Ureter (tissue), 1 donor: ENCODE measurements at places on chromosomes 7 and 10. TPM values are rescaled to one million over a fixed set of nuclear protein-coding genes. Genes with fewer than 3 reads are reported as not detected.
A peak's percentile ranks its signal among the peaks of the same experiment; 100 is the strongest.

KIF20B gene
- total RNA-seq = 7.4 TPM

LRRC18 gene
- not detected for total RNA-seq

VWA2 gene
- total RNA-seq = 5.1 TPM

SPDYE16 gene
- total RNA-seq = 1.3 TPM

HOXA4 gene
- total RNA-seq = 9.4 TPM

GPR15LG gene
- 29.2 TPM for total RNA-seq

RET gene
- total RNA-seq = 0.42 TPM

GIMAP6 gene
- 26.3 TPM for total RNA-seq

HTR5A gene
- total RNA-seq = not detected

NEUROD6 gene
- not detected for total RNA-seq

FAM25G gene
- total RNA-seq = not detected

DNA sequence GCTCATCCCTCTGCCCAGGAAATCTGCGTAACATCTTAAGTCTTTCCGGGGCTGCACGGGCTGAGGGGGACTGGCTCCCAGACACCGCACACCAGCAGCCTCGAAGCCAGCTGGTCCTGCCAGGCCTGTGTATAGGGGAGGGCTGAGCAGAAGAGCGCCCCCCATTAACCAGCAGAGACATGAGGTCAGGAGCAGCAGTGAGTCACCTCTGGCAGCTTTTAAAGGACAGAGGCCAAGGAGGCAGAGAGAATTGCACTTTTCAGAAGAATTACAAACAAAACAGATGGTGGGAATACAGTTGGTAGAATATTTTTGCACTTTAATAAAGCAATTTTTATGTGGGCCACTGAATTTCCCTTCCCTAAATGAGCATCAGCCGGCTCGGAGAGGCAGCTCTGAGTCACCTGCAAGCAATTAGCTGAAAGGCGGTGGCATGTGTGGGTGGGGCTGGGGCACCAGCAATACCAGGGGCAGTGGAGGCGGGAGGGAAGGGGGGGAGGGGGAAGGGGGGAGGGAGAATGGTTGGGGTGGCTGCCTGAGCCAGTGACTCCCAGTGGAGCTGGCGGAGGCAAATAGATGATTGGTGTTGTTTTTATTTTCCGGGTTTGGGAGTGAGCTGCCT, 39.1 kb downstream of the GOLGA7B start:
- DNase-seq = no peak

DNA sequence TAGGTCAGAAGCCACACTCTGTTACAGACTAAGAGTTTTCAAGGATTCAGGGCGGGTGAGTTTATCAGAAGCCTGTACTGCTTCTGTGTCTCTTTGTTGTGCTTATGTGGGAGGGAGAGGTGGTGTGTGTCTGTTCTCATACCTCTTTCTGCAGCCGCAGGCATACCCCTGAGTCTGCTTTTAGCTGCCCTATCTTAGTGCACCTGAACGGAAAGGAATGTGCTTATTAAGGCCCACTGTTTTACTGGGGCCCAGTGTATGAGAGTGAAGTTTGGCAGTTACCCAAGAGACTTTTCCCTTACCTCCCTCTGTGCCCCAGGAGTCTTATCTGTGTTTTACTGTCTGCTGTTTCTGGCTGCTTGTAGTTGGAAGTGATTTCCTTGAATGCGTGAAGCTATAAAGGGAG, 104.3 kb downstream of the TYW1 start:
- DNase-seq = no peak

DNA sequence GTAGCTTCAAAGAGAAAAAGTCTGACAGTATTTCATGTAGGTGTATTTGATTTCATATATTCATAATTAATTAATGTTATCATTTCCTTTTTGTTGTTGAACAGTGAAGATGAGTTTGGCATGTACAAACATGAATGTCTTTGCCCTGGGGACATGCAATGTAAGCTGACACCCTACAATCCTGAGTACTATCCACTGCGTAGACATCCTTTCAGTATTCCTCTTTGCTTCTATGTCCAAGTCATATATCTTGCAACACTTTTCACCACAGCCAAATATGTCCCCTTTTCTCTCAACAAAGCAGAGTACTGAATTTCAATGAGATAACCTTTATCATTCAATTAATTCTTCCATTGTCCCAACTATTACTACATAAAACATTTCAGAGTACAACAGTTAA, 93.6 kb downstream of the GPR37 start:
- no peak for DNase-seq

- DNase-seq = no peak
Observed at GRCh38 chr10:33776419-33777070, 442.1 kb upstream of the NRP1 start.

- peak; percentile 59 for DNase-seq
Observed at GRCh38 chr10:23314835-23315239, 29.8 kb downstream of the C10orf67 start.

GRCh38 chr10:128245026-128245425, 118.8 kb upstream of the MKI67 start:
- peak; percentile 13 for DNase-seq

DNA sequence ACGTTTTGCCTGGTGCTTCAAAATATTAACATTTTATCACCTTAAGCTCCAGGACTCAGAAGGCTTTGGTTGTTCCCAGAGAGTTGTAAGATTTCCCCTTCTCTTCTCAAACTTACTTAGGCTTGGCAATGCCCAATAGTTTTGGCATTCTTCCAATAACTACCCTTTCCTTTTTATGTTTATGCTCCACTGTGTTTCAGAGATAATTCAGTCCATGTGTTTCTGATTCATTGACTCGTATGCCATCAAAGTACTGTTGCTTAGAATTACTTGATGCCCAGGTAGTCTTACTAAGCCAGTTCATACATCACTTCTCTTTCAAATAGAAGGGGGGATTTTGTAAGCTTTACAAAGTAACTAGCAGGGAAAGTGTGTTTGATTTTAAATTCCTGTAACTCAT, 66.6 kb downstream of the AGMO start:
- DNase-seq = no peak

GRCh38 chr7:84823530-84823929, 363.3 kb downstream of the SEMA3D start:
- DNase-seq = no peak

DNA sequence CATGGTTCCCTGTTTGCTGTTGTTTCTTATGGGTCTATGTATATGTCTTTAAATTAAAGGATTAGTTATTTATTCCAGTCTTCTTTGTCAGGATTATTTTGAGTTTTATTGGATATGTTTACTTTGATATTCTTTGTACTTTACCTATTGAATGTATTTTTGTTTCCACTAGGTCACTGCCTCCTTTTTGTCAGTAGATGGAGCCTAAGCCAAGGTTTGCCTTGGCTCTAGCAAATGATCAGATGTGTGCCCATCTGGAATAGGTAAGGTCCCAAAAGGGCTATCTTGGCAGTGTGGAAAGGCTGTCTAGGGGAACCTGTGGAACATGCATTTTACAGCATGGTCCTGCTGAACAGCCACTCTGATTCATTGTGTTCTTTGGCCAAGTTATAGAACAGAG, 337.3 kb upstream of the GHITM start:
- DNase-seq = no peak

GRCh38 chr10:103804871-103805270, 50.5 kb downstream of the SH3PXD2A start:
- no peak for DNase-seq

DNA sequence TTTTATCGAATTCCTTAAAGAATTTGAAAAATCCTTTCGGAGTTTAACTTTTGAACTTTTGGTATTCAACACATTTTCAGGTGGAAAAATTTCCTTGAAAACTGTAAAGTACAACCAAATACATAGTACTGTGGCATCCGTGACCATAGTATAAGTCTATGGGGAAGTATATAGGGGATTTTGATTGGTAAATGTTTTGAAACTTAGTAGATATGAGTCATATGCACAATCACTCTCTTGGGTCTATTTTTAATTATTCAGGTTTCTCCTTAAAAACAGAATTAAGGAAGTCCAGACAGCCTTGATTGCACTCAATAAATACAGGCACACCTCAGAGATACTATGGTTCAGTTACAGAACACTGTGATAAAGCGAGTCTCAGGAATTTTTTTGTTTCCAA, 64.2 kb downstream of the AVL9 start:
- no peak for DNase-seq

DNA sequence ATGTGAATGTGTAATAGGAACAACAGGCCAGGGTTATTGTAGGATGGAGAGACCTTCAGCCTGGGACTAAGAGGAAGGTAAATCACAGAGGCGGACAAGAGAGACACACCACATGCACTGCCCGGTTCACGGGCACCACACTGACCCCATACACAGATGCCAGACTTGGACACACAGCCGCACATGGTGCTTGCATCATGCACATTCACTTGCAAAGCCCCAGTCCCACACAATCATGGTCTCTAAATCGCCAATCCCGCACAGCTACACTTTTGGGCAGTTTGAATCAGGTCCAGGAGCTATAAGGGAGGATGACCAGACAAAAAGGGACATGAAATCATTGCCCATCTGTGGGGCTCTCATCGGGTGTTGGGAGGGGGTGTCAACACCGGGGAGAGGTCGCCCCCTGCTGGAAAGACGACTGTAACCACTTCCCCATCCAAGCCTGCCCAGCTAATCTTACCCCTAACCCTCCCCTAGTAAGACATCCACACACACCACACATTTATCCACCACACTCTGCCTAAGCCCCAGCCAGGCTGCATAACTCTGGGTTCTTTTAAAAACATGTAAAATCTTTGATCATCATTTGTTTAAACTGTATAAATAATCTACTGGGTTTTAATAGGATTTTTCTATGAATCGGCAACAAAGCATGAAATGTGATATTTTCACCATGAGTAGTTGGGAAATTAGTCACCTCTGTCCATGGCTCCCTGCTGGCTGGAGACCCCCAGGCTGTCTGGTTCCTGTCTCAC, 40.5 kb upstream of the SLF2 start:
- DNase-seq = no peak

GRCh38 chr7:12110425-12110824, 100.7 kb upstream of the TMEM106B start:
- no peak for DNase-seq

DNA sequence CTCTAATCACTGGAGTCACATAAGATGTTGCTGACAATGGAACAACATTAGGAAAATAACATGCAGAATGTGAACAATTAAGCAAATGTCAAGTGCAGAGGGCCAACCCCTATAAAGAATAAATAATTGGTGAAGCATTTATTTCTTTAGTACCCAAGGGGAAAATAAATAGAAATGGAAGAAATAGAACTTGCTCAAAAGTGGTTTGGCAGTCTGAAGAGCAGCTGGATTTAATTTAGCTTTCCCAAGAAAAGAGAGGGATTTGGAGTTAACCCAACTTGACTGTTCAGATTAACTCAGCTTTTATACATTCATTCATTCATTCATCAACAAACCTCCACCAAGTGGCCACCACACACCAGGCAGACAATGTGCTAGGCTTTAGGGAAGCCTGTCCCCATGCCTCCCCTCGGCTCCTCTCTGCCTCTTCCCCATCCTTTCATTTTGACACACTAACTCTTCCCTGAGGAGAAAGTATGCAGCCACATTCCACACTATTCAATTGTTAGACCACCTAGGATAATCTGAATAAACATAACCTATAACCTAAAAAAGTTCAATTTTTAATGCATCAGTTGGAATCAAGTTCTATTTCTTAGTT, 295.5 kb downstream of the AHR start:
- no peak for DNase-seq

DNA sequence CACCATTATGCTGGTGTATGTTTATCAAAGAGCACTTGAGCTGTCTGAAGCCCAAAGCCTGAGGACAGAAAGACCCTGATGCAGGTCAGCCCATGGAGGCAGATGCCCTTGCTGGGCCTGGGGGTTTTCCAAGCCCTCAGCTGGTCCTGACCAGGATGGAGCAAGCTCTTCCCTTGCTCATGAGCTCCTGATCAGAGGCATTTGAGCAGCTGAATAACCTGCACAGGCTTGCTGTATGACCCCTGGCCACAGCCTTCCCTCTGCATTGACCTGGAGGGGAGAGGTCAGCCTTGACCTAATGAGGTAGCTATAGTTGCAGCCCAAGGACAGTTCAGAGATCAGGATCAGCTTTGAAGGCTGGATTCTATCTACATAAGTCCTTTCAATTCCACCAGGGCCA, 13.0 kb downstream of the AQP1 start:
- no peak for DNase-seq

DNA sequence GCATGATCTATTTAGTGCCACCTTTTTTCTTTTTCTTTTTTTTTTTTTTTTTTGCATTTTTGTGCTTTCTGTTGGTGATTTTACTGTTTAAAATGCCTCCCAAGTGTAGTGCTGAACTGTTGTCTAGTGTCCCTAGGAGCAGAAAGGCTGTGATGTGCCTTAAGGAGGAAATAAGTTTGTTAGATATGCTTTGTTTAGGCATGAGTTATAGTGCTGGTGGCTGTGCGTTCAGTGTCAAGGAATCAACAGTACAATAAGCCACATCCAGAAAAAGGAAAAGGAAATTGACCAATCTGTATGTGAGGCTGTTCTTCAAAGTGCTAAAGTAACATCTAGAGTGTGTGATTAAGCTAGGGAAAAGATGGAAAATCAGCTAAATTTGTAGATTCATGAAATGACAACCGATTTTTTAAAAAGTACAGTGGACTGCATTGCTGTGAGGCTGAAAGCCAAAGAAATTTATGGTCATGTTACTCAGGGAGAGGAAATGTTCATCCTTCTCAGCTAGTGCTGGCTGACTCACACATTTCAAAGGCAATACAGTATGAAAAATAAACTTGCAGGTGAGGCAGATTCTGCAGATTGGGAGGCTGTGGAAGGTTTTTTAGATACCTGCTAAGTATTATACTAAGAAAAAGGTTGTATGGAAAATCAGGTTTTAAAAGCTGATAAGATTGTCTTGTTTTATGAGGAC, 122.7 kb upstream of the ADCY1 start:
- no peak for DNase-seq

DNA sequence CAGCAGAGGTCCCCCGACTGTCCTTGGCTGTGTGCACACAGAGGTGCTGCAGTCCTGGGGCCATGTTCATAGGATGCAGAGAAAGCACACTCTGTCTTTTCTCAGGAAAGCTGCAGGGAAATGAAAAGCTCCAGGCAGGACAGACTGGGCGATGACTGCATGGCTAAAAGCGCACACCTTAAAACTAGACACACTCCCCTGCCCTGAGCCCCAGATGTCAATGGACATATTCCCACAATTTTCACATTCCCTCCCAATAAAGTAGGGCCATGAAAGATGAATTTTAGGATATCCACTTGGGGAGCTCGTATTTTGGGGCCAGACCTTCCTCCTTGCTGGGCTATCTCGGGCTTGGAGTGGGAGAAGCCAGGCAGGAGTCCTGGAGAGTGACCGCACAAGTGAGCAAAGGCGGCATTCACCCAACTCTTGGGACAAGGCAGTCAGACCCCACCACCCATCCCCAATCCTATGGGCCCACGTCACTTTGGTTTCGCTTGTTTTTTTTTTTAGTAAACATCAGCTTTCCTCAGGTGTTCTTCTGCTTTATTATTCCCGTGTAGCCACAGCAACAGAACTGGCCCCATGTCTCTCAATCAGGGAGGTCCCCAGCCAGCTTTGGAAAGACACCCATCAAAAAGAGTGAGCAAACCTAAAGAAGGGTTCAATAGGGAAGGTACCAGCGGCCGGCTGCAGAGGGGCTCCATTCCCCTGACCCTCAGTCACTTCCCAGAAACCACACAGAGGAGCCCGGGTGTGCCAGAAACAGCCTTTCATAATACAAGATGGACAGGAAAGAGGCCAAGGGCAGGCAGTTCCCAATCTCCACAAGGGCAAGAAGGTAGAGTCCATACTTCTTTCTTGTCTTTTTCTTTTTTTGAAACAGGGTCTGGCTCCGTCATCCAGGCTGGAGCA, 12.7 kb downstream of the GPRIN2 start:
- DNase-seq = no peak

- no peak for DNase-seq
Observed at GRCh38 chr10:21398563-21399231, 126.8 kb downstream of the SKIDA1 start.

- DNase-seq = no peak
Observed at GRCh38 chr7:93843260-93843659, 47.3 kb downstream of the TFPI2 start.
